ENCODE measurements at places on chromosomes 2 and 18.
A peak's percentile ranks its signal among the peaks of the same experiment; 100 is the strongest.

DNA sequence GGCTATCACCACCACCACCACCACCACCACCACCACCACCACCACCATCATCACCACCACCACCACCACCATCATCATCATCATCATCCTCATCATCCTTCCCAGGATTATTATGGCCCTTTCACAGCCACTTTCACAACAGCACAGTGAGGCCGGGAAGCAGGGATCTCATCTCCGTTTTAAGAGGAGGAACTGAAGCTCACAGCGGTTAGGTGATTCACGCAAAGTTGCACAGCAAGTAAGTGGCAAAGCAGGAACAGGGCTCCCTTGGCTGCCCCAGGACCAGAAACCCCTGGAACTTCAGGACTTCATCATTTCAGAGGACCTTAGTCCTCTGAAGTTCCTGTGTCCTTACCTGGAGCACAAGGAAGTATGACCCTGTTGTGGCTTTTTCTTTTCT is 26.8 kb downstream of the MRPL35 start:
- DNase-seq, result no peak

DNA sequence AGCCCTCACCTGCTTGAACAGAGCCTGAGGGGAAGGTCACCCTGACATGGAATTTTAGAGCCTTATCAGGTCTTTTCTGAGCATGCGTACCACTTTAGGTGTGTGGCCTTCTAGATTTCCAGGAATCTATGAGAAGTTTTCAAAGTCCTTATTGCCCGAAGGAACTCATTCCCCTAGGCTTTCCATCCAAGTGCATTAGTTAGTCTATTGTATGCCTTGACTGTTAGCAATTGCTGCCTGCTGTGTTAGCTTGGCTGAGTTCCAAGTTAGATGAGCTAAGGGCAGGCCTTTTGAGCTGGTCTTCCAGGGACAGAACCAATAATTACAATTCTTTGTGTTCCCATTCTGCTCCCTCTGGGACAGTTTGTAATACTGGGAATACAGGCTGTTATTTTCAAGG is 30.8 kb upstream of the PUM2 start:
- DNase-seq, result no peak

- DNase-seq, result no peak
Measured at GRCh38 chr2:232439758-232440135, 16.2 kb upstream of the ALPI start.

DNA sequence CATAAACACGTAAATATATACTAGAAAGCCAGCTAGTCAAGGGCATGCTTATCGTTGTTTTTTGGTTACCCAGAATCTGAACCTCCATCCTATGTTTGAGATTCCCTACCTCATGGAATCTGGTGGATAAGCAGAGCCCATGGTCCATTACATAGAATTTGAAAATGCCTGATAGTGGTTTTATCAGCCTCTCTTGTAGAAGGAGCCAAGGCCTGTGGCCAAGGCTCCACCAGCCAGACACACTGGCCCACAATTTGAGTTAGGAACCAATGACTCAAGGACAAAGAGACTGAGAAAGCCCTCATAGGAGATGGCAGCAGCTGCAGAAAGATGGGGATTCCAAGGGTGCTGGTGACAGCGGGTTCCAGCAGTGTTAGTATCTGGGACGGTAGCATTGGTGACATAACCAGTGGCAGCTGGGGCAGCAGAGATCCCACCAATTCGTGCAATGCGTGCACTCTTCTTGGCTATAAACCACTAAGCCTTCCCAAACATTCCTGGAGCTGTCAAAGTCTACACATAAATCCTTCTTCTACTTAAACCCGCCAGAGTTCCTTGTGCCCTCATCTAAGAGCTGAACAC is 51.2 kb upstream of the RMDN2 start:
- DNase-seq, result no peak

DNA sequence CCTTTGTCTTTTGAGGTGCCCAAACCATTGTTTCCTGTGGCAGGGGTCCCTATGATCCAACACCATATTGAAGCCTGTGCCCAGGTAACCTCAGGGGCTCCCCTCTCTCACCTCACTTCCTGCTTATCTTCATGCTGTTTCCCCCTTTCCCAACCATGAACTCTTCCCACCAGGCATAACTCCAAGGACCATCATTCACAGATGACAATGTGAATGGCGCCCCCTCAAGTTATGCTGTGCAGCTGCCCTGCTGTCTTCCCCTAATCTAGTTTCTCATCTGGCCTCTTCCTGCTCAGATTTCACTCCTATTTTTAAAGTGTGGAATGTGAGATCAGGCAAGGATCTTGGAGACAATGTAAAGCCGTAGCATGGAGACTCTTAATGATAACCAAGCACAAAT is 1.4 kb downstream of the GMPPA start:
- DNase-seq, result no peak

DNA sequence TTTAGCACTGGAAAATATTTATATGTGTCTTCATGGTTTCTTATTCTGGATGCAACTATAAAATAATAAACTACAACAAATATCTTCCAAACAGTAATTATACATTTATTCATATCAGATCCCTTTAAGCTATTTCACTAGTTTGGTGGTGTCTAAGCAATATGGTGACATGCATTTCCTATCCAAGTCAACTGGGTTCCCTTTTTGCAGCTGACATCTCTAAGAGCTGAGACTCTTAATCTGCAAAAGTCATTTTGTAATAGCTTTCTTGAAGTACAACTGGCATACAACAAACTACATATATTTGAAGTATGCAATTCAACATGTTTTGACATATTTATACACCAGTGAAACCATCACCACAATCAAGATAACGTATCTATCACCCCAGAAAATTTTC is 59.9 kb upstream of the SLC1A4 start:
- DNase-seq, result no peak

- DNase-seq, result no peak
Measured at GRCh38 chr2:56021579-56021978, 98.0 kb upstream of the EFEMP1 start.

DNA sequence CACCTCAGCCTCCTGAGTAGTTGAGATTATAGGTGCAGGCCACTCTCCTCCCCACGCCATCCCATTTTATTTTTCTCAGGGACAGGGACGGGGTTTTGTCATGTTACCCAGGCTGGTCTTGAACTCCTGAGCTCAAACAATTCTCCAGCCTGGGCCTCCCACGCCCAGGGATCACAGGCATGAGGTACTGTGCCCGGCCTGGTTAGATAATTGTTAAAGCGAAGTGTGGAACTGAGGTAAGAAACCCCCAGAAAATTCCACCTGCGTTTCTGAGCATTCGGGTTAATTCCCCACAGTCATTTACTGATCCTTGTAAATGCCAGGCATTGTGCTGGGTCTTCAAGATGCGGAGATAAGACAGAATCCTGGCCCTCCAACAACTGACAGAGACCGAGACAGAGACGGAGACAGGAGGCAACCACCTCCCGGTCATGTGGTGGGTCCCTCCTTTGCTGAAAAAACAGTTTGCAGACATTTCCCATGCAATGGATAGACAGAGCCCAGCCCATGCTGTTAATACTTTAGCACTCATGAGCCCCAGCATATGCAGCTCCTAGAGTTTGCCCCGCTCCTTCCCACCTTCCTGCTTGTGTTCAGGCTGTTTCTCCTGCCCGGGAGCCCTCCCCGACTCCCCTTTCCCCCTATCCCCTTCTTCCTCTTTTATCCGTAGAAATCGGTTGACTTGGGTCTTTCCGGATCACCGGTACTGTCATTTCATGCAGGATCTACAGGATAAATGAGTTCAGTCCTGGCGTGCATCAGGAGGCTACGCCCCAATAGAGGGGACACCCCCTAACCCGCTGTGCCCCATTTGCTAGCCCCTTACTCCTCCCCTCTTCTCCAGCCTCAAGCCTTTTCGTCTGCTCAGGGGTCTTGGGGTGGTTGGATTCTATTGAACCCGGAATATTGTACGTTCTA is 1.6 kb upstream of the RHOB start:
- DNase-seq, result no peak

DNA sequence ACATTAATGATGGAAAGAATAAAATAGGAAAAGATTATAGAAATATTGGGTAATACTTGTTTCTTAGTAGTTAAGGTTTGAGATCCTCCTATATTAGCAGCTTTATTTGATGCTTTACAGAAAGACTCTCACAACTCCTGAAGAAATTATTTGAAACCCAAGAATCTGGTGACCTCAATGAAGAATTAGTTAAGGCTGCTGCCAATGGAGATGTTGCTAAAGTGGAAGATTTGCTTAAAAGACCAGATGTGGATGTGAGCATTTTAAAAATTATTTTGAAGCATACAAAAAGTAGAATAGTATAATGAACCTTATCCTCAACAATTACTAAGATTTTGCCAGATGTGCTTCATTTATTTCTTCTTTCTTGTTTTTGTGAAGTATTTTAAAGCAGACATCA is 59.1 kb downstream of the MIB1 start:
- DNase-seq, result no peak

GRCh38 chr2:230865766-230866755 is 1.3 kb downstream of the ITM2C start:
- DNase-seq, result peak; percentile 45

DNA sequence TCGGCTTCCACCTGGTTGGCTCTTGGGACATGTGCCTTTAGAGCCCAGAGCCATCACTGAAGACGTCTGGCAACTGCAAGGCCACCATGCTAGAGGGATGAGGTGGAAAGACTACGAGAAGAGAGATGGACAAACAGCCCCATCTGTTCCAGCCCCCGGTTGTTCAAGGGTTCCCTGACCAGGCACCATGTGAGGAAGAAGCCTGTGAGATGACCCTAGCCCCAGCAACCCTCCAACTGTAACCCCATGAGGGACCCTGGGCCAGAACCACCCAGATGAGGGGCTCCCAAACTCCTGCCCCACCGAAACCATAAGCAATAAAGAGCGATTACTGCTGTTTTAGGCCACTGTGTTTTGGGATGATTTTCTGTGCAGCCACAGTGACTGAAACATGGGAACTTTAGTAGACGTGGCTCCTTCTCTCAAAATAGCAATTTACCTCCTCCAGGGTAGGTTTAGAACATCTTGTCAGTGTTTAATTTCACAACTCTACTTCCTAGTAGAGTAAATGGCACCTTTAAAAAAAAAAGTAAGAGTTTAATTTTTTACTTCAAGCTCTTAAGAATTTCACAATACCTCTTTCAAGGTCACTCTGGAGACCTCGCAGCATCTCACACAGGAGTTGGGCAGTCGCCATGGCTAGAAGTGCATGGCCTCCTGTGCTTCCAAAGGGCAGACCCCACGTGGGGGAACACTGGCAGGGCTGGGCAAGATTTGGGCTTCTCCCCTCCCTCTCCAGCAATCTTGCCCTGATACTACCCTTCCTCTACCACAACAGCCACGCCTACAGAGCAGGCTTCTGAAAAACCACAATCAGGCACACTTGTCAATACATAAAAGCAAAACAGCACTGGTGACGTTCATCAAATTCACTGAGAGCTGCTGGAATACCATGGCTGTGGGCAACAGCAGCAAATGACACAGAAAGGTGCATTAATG is 48.8 kb downstream of the TMEM163 start:
- peak; percentile 60 for DNase-seq

GRCh38 chr2:86068136-86068588 is 37.5 kb downstream of the POLR1A start:
- peak; percentile 63 for DNase-seq

- DNase-seq, result peak; percentile 92
Measured at GRCh38 chr2:136381722-136382633, 264.0 kb upstream of the CXCR4 start.

DNA sequence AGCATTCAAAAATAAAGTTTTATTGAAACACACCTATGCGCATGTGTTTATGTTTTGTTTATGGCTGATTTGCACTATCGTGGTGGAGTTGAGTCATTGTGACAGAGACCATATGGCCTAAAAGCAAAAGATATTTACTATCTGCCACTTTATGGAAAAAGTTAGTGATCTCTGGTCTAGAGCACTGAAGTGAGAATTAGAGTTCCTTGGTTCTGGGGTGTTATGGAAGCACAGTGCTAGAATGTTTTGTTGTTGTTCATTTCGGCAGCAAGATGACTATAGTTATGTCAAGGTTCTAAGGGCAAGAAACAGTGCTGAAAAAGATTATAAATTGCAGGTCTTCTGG is 416.5 kb downstream of the SLC4A3 start:
- no peak for DNase-seq

DNA sequence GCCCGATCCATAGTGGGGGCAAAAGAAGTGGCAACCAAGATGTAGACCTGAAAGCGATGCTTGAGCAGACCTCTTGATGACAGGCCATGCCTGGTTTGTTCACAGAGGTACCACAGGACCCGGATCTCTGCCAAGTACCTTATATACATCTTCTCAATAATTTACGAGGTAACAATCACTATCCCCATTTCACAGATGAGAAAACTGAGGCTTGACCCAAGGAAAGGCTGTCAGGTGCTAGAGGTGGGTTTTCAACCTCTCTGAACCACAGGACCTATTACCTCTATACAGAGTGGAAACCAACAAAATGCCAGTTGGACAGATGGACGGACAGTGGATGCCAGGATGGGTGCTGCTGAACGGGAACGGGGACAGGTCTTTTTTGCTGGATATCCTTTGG is 13.8 kb upstream of the DIS3L2 start:
- no peak for DNase-seq

GRCh38 chr2:54471221-54471711 is 15.1 kb downstream of the SPTBN1 start:
- no peak for DNase-seq

GRCh38 chr2:224948005-224948404 is 94.3 kb downstream of the DOCK10 start:
- DNase-seq, result no peak

- peak; percentile 86 for DNase-seq
Measured at GRCh38 chr2:229800997-229801754, 86.8 kb upstream of the DNER start.

- DNase-seq, result no peak
Measured at GRCh38 chr2:159860581-159861310, 62.7 kb upstream of the CD302 start.

DNA sequence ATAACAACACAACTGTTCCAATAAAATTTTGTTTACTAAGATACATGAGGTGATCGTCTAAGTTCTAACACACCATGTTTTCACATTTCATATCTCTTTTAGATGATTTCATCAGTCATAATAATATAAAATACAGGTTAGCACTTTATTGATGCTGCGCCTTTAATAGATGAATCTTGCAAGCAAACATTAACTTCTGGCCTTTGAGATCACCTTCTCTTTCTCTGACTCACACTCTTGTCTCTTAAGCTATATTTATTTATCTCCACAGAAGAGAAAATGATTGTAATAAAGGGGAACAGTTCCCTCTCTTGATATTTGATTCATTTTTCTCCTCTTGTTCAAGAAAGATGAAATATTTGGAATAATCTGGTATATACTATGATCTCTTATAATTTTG is 603.3 kb upstream of the POU3F3 start:
- DNase-seq, result no peak
